ENCODE measurements at places on chromosomes 1 and 21. TPM values are rescaled to one million over a fixed set of nuclear protein-coding genes. Genes with fewer than 3 reads are reported as not detected.
A peak's percentile ranks its signal among the peaks of the same experiment; 100 is the strongest.

DNA sequence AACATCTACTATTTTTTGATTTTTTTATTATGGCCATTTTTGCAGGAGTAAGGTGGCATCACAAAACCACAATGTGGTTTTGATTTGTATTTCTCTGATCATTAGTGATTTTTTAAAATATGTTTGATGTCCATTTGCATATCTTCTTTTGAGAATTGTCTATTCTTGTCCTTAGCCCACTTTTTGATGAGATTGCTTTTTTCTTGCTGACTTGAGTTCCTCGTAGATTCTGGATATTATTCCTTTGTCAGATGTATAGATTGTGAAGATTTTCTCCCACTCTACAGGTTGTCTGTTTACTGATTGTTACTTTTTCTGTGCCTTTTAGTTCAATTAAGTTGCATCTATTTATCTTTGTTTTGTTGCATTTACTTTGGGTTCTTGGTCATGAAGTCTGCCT is 375.7 kb downstream of the ST6GALNAC3 start:
- H3K36me3 ChIP-seq: no peaks in the 10 kb centered on the region
- no peak for DNase-seq

DNA sequence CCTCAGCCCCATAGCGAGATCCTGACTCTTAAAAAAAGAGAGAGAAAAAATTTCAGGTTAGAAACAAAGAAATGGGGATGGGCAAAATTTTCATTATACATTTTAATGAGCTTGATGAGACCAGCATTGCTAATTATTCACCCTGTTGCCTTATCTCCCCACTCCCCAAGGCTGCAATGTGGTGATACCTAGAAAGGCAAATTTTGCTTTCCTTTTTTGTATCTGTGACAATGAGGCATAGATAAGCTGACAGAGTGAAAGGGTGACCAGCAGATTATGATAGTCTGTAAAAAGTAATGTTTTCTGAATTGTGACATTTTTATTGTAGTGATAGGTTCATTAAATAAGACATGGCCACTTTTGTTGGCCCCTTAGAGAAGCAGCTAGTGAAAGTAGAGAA is 12.9 kb downstream of the SRRM1 start:
- H3K4me1 ChIP-seq: no peaks in the 10 kb centered on the region
- H3K27me3 ChIP-seq: no peaks in the 10 kb centered on the region
- no peak overlapping the region for H3K4me3 ChIP-seq
- H3K36me3 ChIP-seq: no peaks in the 10 kb centered on the region
- no peak for DNase-seq

DNA sequence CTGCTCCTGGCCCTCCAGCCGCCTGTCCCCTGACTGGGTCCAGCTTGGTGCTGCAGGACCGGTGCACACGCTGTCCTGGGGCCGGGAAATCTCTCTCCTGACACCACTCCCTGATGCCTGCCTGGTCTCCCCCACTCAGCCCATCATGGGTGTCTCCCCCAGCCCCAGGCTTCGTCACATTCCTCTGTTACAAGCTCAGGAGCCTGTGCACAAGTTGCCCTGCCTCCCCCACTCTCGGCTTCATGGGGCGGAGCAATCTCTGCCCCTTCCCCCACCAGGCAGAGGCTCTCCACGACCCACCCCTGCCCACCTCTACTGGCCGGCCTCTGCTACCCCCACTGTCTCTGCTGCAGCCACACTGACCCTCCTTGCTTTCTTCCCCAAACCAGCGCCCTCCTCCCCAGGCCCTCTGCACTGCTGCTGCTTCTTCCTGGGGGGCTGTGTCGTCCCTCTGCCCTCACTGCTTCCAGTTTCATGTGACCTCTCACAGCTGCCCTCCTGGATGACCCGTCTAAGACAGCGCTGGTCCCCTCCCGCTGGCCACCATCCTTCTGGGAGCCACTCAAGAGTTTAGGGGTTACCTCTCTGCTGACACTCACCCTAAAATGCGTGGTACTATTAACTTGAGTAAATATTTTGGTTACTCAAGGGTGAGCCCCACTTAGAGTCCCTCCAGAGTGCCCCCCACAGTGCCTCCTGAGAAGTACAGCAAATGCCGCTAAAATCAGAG is 5.7 kb upstream of the RIPK4 start:
- no peak for DNase-seq
- H3K27me3 ChIP-seq: peaks cover 18% of the 10 kb centered on the region
- peaks cover 6% of the 10 kb centered on the region for H3K4me1 ChIP-seq

Gene ELAPOR1
- 14.2 TPM for polyA plus RNA-seq

GRCh38 chr1:46485564-46486431 is 3.8 kb upstream of the DMBX1 start:
- H3K36me3 ChIP-seq: no peaks in the 10 kb centered on the region
- H3K27ac ChIP-seq: no peak overlapping the region
- H3K27me3 ChIP-seq: peaks cover 60% of the 10 kb centered on the region
- H3K4me1 ChIP-seq: peaks cover 11% of the 10 kb centered on the region
- no peak overlapping the region for H3K4me3 ChIP-seq
- no peak for DNase-seq

Gene HORMAD1
- not detected for polyA plus RNA-seq

GRCh38 chr1:112614460-112615065 is 4.4 kb downstream of the ST7L start:
- no peaks in the 10 kb centered on the region for H3K27me3 ChIP-seq
- no peak for DNase-seq
- H3K27ac ChIP-seq: no peak overlapping the region
- H3K4me3 ChIP-seq: no peak overlapping the region

DNA sequence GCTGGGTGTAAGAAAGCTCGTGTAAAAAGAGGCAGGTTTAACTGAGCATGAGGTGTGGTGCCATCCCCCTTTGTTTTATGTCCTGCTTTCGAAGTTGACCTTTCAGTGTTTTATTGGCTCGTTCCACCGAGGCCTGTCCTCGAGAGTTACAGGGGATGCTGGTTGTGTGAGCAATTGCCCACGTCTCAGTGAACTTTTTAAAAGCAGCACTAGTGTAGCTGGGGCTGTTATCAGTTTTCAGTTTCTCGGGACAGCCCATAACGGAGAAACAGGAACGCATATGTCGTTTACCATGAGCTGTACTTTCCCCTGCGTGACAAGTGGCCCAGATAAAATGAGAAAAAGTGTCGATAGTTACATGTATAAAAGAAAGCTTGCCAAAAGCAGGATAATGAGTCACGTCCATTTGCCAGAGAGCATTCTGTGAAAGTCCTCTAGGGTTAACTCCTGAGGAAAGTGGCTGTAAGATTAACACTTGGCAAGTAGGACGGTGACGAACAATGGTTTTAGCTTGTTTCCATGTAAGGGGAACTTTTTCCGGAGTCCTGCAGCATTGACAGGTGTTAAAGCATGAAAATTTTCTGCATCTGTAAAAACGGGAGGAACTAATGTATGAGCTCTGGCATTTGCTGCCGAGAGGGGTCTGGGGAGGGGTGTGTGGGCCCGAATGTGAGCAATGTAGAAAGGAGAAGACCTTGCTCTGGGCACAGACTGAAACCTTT is 7.8 kb upstream of the LRRC47 start:
- H3K27me3 ChIP-seq: peaks cover 20% of the 10 kb centered on the region
- no peaks in the 10 kb centered on the region for H3K36me3 ChIP-seq
- no peak for DNase-seq
- no peak overlapping the region for H3K27ac ChIP-seq

Gene TRNAU1AP
- polyA plus RNA-seq: 30.4 TPM

GRCh38 chr1:214420341-214420740 is 131.1 kb downstream of the PTPN14 start:
- no peak for DNase-seq
- H3K27me3 ChIP-seq: no peaks in the 10 kb centered on the region
- no peaks in the 10 kb centered on the region for H3K36me3 ChIP-seq
- H3K4me1 ChIP-seq: no peaks in the 10 kb centered on the region
- no peak overlapping the region for H3K4me3 ChIP-seq

GRCh38 chr1:114062477-114063099 is 83.3 kb downstream of the OLFML3 start:
- H3K4me3 ChIP-seq: no peak overlapping the region
- DNase-seq: no peak
- H3K27ac ChIP-seq: no peak overlapping the region
- no peaks in the 10 kb centered on the region for H3K4me1 ChIP-seq

Gene GSTM2
- 217 TPM for polyA plus RNA-seq

- no peak for DNase-seq
- no peaks in the 10 kb centered on the region for H3K4me1 ChIP-seq
- no peak overlapping the region for H3K4me3 ChIP-seq
- H3K36me3 ChIP-seq: no peaks in the 10 kb centered on the region
- no peaks in the 10 kb centered on the region for H3K27me3 ChIP-seq
Observed at GRCh38 chr1:28058168-28058567, 30.2 kb downstream of the EYA3 start.

GRCh38 chr1:156993426-156994147 is 52.0 kb downstream of the ARHGEF11 start:
- H3K4me3 ChIP-seq: no peak overlapping the region
- H3K27ac ChIP-seq: no peak overlapping the region
- no peaks in the 10 kb centered on the region for H3K27me3 ChIP-seq
- no peaks in the 10 kb centered on the region for H3K4me1 ChIP-seq
- no peak for DNase-seq
- no peaks in the 10 kb centered on the region for H3K36me3 ChIP-seq

Gene RBP7
- 1.3 TPM for polyA plus RNA-seq

DNA sequence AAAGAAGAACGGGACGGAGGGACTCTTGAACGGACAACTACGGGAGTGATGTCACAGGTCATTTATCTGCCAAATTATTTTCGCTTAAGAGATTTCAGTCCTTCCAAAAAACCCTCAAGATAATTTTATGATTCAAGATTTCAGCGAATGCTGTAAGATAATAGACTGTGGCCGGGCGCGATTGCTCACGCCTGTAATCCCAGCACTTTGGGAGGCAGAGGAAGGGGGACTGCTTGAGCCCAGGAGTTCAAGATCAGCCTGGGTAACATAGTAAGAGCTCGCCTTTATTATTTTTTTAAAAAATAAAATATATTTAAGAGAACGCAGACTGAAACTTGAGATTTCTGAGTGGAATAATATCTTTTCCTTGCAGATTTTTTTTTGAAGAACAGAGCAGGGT is 609 bp downstream of the RWDD2B start:
- H3K4me1 ChIP-seq: peaks cover 5% of the 10 kb centered on the region
- DNase-seq: no peak
- H3K27ac ChIP-seq: peak overlapping the region; percentile 66
- H3K4me3 ChIP-seq: peak overlapping the region; percentile 94

GRCh38 chr1:175317779-175318178 is 125.2 kb upstream of the KIAA0040 start:
- peaks cover 25% of the 10 kb centered on the region for H3K4me1 ChIP-seq
- no peak overlapping the region for H3K4me3 ChIP-seq
- H3K36me3 ChIP-seq: no peaks in the 10 kb centered on the region
- DNase-seq: peak; percentile 87
- no peak overlapping the region for H3K27ac ChIP-seq

Gene AZIN2
- polyA plus RNA-seq: 13.1 TPM

GRCh38 chr1:205224736-205225135 is 3.0 kb upstream of the TMCC2 start:
- DNase-seq: no peak
- no peaks in the 10 kb centered on the region for H3K36me3 ChIP-seq
- H3K4me3 ChIP-seq: no peak overlapping the region
- H3K27me3 ChIP-seq: no peaks in the 10 kb centered on the region

- no peaks in the 10 kb centered on the region for H3K4me1 ChIP-seq
- H3K4me3 ChIP-seq: no peak overlapping the region
- no peak overlapping the region for H3K27ac ChIP-seq
- no peaks in the 10 kb centered on the region for H3K27me3 ChIP-seq
- DNase-seq: no peak
- H3K36me3 ChIP-seq: peaks cover 42% of the 10 kb centered on the region
Observed at GRCh38 chr1:154547105-154547732, 11.2 kb downstream of the UBE2Q1 start.

Gene IRF6
- 22.4 TPM for polyA plus RNA-seq

- H3K27ac ChIP-seq: no peak overlapping the region
- DNase-seq: no peak
- H3K27me3 ChIP-seq: no peaks in the 10 kb centered on the region
- H3K4me1 ChIP-seq: peaks cover 25% of the 10 kb centered on the region
Observed at GRCh38 chr1:46184920-46185658, 8.8 kb upstream of the P3R3URF start.

DNA sequence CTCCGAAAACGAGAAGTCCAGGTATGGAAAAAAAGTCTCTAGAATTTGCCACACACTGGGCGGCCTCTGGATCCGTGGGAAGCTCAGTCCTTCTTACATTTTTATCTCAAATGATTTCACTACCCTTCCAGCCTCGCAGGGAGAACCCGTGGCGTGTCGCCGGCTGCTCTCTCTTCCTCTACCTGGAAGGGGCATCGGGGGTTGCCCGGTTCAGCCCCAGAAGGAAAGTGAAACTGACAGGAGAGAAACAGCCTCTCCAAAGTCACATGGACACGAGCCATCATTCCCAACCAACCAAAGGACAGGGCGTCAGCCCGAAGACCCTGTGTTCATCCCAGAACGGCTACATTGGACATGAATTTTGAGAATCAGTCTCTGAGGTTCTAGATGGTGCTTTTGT is 182.5 kb downstream of the ADSS2 start:
- no peaks in the 10 kb centered on the region for H3K36me3 ChIP-seq
- H3K27me3 ChIP-seq: no peaks in the 10 kb centered on the region
- DNase-seq: no peak

DNA sequence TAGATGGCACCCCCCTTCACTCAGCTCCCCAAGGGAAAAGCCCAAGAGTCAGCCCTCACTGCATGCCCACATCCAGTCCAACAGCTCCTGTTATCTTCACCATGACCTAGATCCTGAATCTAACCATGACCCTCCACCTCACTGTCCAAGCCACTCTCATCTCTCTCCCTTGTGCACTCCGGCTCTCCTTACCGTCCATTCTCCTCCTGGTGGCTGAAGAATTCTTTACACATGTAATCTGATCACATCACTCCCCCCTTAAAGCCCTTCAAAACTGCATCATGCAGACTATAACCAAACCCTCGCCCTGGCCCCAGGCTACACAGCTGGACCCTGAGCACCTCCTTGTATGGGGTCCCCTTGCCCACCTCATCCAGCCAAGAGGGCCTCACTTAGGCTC is 14.0 kb upstream of the PAQR7 start:
- peaks cover 28% of the 10 kb centered on the region for H3K4me1 ChIP-seq
- DNase-seq: no peak
- peak overlapping the region; percentile 43 for H3K27ac ChIP-seq

DNA sequence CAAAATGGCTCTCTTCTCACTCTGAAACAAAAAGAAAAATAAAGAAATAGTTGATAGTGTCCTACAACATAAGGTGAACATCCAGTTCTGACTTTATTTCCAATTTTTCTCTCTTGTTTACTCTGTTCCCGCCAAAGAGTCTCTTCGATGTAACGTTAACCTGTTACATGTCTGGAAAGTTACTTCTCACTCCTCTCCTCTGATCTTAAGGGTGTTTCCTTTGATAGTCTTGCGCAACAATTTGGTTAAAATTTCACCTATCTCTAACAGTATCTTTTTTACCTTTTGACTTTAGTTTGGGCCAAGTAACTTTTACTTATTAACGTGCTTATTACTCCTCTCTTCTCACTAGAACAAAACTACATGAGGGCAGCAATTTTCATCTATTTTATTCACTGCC is 1450.2 kb downstream of the BRINP3 start:
- no peak overlapping the region for H3K27ac ChIP-seq
- H3K36me3 ChIP-seq: no peaks in the 10 kb centered on the region
- no peaks in the 10 kb centered on the region for H3K4me1 ChIP-seq
- no peak overlapping the region for H3K4me3 ChIP-seq
- H3K27me3 ChIP-seq: no peaks in the 10 kb centered on the region

GRCh38 chr1:206674745-206675175 is 9.9 kb upstream of the MAPKAPK2 start:
- no peaks in the 10 kb centered on the region for H3K27me3 ChIP-seq
- H3K27ac ChIP-seq: peak overlapping the region; percentile 53
- DNase-seq: peak; percentile 91
- no peak overlapping the region for H3K4me3 ChIP-seq

- H3K36me3 ChIP-seq: no peaks in the 10 kb centered on the region
- H3K4me1 ChIP-seq: no peaks in the 10 kb centered on the region
- no peak overlapping the region for H3K27ac ChIP-seq
- H3K4me3 ChIP-seq: no peak overlapping the region
- H3K27me3 ChIP-seq: no peaks in the 10 kb centered on the region
Observed at GRCh38 chr1:158527190-158527815, 26.9 kb downstream of the OR6Y1 start.

All from left lung (tissue), 14 donors.